Cortex of kidney (tissue), 1 donor: ENCODE measurements at places on chromosomes 11 and 22.

DNA sequence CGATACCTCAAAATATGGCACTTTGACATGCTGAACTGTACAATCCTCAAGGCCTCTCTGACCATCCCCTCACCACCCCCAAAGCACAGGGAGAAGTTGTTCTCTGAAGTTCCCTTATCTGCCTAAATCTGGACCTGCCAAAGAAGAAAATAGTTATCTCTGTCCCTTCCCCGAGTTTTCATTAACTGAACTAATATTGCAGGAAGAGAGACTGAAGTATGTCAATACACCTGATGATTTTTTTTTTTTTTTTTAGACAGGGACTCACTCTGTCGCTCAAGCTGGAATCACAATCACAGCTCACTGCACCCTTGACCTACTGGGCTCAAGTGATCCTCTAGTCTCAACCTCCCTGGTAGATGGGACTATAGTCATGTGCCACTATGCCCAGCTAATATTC is 75.0 kb downstream of the SIK3 start:
- no peak for DNase-seq

- no peak for DNase-seq
Measured at GRCh38 chr11:104051778-104052177, 15.3 kb downstream of the DDI1 start.

DNA sequence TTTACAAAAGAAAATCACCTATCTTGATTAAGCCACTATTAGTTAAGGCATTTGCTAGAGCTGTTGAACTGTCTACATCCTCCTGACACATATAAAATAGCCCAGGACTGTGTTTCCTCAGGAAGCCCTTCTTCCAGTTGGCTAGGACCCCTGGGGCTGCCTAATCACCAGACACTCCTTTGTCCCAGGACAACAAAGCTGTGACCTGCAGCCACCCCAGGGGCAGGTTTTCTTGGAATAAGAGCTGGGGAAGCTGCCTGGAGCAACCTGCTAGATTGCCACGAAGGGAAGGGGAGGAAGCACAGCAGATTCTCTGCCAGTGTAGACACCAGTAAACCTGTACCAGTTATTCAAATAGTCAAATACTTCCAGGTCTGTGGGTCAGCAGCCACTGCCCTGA is 17.6 kb downstream of the CHST1 start:
- DNase-seq, result no peak

- no peak for DNase-seq
Measured at GRCh38 chr11:128963744-128964325, 21.2 kb upstream of the TP53AIP1 start.

DNA sequence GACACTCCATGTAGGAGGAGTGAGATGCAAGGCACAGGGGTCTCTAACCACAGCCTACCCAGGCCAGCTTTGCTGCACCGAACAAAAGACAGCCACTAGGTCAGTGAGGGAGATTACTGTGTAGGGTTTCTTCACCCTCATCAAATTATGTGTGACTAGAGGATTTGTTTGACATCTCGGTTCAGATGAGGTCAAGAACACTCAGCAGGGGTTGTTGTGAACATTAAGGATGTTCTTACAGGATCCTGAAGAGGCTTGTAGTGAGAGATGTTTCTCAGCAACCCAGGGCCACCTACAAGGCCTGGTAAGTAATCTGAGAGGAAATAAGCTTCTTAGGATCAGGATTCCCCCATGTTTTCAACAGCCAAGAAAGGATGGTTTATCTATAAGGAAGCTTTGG is 202.1 kb downstream of the NXPE2 start:
- no peak for DNase-seq

DNA sequence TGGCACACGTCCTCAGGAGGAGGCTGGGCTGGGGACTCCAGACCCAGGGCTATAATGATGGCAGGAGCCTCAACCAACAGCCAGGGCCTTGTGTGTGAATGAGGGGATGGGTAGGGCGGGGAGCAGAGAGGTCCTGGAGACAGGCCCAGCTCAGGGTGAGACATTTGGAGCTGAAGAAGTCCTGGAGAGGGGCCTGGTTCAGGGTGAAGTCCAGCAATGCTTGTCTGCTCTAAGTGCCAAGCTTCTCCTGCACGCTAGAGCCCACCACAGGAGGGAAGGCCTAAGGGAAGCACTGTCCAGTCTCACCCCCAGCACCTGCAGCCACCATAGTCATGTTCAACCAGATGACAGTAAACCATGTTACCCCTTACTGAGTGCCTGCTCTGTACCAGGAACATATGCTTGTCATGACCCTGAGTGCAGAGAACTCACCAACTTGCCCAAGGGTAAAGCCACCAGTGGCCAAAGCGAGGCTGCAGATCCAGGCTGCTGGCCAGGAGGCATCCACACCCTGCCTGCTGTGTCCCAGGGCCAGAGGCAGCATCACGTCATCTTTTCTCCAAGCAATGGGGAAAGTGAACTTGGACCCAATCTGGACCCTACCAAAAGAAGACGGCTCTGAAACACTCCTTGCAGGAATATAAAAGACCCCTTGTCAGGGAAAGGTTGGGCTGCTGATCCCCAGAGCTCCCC is 24.0 kb downstream of the LMO1 start:
- no peak for DNase-seq

DNA sequence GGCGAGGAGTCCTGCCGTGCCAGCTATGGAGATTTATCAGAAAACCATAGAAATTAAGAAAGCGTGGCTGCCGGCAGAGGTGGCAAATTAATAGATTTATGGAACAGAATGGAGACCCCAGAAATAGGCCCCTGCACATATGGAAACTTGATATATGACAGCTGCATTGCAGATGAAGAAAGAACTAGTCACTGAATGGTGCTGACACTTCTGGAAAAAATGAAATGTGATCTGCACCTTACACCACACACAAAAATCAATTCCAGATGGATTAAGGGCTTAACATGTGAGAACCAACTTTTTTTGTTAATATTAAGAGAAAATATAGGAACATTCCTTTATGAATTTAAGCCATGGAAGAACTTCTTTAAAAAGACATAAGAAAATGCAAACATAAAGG is 40.3 kb upstream of the TSKU start:
- no peak for DNase-seq

- no peak for DNase-seq
Measured at GRCh38 chr11:79371152-79371551, 69.7 kb downstream of the TENM4 start.
